ENCODE measurements at places on chromosomes 6 and 20.

DNA sequence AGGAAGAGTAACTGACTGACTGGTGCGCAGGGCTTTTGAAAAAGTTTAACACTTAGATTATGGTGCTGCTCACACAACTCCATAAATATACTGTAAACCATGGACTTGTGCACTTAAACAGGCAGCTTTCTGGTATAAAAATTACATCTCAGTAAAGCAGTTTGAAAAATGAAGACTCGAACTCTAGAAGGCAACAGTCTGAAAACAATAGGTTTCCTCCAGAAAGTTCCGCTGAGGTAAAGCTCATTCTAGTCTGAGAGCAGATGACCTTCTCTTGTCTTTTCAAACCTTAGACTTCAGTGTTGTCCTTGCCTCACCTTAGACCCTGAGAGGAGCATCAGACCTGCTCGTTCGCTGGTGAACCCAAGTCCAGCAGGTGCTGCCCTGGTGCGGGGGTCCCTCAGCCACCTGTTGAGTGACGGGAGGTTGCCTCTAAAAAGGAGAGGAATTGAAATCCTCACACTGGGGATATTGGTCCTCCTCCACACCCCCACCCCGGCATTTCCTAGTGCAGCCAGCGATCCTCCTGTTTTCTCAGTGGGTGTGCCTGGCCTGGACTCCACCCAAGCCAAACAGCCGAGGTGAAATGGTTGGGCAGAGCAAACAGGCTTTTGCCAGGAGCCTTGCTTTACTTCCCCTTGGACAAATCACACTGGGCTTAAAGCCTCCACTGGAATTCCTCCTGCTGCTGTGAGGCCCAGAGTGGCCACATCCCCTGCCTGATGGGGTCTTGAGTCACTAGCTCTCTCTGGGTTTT is 14.7 kb upstream of the PYGB start:
- DNase-seq, result no peak

DNA sequence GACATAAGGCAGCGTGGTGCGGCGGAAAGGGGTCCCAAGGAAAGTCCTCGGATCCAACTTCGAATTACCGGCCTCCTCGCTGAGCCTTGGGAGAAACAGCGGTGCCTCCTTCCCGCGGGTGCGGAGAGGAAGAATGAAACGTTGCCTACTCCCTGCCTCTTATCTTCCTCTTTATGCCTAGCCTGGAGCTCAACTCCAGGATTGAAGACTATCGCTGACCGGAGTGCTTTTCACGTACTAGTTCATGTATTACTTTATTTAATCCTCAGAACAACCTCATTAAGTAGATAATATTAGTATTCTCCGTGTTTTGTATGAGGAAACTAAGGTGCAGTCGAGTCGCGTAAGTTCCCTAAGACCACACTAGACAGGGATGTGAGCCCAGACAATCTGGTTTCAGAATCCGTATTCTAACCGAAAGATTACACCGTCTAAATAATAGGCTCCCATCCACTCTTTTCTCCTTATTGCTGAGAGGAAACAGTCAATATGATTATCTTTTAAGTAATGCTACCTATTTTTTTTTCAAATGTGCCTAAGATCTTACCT is 793 bp upstream of the PDSS2 start:
- DNase-seq, result no peak

DNA sequence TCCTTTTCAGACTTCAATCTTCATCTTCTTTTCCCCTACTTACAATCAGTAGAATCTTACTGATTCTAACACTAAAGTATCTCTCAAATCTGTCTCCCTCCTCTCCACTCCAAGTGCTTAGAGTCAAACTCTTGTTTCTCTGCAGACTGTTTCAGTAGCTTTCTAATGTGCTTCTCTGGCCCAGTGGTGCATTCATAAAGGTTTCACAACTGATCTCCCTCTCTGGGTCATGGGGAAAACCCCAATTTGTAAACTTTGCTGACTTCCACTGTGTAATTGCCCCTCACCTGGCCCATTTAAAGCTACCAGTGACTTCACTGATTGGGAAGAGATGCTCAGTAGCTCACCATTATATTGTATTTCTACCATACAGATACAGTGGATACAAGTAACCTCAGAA is 183.6 kb downstream of the FAXC start:
- DNase-seq, result no peak

- no peak for DNase-seq
Observed at GRCh38 chr20:12614764-12615163, 394.0 kb upstream of the SPTLC3 start.

DNA sequence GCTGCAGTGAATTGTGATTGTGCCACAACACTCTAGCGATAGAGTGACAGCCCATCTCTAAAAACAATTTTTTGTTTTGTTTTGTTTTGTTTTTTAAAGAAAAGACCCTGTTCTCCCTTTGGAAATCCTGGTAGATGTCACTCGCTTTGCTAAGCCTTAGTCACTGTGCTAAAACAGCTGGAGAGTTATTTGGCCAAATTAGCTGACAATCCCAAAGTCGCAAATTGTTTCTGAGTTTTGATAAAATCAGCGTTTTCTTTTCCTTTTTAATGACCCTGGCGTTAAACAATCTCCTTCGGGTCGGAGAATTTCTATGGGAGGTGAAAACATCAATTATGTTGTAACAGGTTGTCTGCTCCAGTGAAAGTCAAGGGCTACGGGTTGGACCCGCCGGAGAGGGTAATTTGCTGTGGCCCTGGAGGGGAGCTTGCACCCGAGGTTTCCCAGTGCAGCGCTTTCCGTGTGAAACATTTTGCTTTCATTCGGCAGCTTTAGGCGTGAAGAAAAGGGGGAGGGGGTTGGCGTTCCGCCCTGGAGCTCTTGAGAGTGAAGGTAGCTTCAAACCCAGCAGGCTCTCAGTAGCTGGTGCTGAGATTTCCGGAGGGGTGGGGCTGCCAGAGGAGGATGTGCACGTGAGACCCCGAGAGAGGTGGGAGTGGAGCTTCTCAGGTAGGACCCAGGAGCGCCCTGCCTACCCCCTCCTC is 296.6 kb downstream of the PHACTR1 start:
- DNase-seq, result no peak

GRCh38 chr6:161246725-161247124 is 27.1 kb downstream of the AGPAT4 start:
- DNase-seq, result no peak

GRCh38 chr20:10322073-10323012 is 103.7 kb downstream of the SNAP25 start:
- DNase-seq, result no peak

- DNase-seq, result peak; percentile 84
Observed at GRCh38 chr6:134111062-134111677, 58.7 kb upstream of the SLC2A12 start.

GRCh38 chr6:39821046-39821740 is 29.0 kb downstream of the DAAM2 start:
- no peak for DNase-seq

- no peak for DNase-seq
Observed at GRCh38 chr6:125612345-125612846, 137.0 kb upstream of the HEY2 start.

GRCh38 chr20:14414560-14414959 is 77.1 kb upstream of the FLRT3 start:
- no peak for DNase-seq

DNA sequence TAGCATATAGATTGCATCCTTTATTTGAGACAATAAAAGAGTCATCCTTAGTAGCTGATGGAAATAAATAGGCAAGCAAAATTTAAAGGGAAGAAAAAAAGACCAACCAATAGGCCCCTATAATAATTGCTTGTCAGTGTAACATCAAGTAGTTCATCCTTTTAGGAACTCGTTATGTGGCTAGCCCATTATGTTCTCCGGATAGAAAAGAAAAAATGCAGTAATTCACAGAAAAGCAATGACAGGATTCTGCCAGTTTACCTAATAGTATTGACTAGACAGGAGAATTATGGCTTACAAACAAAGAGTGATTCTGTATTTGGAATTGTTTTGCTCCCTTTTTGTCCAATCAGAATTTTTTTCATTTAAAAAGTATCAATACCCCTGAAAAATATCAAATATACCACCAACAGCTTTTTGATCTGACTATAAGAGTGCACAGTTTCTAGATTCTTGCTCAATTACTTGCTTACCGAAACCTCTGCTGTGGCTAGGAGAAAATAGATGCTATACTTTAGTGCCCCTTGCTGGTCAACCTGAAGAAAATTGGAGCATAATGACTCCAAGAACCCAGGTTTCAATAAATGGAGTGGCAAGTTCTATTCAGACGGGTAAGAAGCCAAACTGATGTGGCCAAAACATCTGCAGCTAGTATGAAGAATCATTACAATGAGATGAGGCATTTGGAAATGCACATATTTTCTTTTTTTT is 91.5 kb upstream of the SASH1 start:
- DNase-seq, result peak; percentile 9

- DNase-seq, result no peak
Observed at GRCh38 chr6:106070636-106071035, 15.5 kb upstream of the PRDM1 start.

DNA sequence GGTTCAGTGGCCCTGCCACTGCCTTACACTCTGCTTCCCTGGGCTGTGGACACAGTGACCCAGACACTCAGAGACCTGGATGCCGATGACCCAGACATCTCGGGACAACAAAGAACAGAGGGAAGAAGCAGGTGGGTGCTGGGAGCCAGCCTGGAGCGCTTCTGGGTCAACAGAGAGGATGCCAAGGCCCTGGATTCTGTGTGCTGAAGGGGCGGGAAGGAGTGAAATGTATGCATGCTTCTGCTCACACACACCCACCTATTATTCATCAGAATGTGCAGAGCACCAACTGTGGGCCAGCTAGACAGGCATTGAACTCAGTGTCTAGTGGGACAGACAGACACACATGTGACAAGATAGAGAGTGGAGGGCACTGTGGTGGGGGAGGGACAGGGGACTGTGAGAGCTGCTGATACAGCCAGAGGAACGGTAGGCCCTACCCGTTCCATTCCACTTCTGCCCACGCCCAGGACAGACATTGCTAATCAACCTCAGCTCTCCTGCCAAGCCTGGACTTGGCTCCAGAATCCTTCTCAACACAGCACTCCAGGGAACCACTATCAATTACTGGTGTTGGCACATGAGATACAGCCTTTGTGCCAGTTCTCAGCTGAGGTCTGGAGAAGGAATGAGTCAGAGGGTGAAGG is 20.2 kb downstream of the KCNK15 start:
- DNase-seq, result peak; percentile 4

- DNase-seq, result no peak
Observed at GRCh38 chr6:9914951-9915350, 499.9 kb downstream of the TFAP2A start.

- no peak for DNase-seq
Observed at GRCh38 chr6:47165918-47166317, 123.8 kb upstream of the ADGRF1 start.

DNA sequence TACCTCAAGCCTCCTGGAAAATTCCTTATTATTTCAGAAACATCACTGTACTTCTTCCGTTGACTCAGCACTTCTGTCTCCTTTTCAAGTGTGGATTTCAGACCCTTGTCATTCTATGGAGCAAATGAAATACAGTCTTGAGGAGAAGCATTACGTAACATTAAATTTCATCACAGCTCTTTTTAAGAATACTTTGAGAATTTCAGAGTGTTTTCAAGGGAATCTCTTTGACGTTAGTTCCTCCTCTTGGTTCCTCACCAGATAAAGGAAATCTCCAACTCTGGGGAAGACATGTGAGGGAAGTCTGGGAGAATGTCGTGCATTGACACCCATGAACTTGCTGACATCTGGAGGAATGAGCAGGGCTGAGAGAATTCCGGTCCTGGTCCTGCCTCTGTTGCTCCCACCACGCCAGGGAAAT is 32.3 kb downstream of the UST start:
- DNase-seq, result no peak

Data from hematopoietic multipotent progenitor cell treated with erythropoietin and hydrocortisone succinate and interleukin-3 and kit ligand, for 8 days (in vitro differentiated cells).